ENCODE measurements at places on chromosomes 7 and 10.
A peak's percentile ranks its signal among the peaks of the same experiment; 100 is the strongest.

- peak; percentile 86 for DNase-seq
Observed at GRCh38 chr7:63925626-63926460, 72.8 kb upstream of the ZNF722 start.

GRCh38 chr7:50775836-50776235 lies 6.9 kb downstream of the GRB10 start:
- DNase-seq, result no peak

GRCh38 chr10:112649822-112650152 lies 202.8 kb downstream of the VTI1A start:
- DNase-seq, result no peak

GRCh38 chr7:21476429-21476828 lies 48.5 kb downstream of the SP4 start:
- DNase-seq, result no peak

DNA sequence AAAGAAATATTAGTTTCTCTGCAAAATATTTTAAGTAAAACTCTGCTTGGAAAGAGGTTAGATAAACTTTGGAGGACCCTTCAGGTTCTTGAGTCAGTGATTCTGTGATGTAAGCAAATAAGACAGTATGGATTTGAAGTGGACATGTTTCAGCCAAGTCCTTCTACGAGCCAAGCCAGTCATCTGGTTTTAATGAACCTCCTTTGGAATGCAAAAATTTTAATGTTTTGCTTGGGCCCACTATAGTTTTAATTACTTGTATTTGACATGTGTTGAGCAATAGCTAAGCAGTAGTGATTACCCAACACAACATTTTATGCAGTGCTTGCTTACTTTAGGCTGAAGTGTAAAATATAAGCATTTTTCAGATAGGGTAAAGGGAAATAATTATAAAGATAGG lies 296.3 kb upstream of the SEMA3D start:
- no peak for DNase-seq

GRCh38 chr10:7889947-7890542 lies 71.7 kb downstream of the TAF3 start:
- DNase-seq, result no peak

GRCh38 chr10:101331956-101332355 lies 22.0 kb upstream of the BTRC start:
- DNase-seq, result no peak

GRCh38 chr7:110522061-110522760 lies 568.7 kb upstream of the LRRN3 start:
- no peak for DNase-seq
